Naive thymus-derived CD8-positive, alpha-beta T cell (primary cell): ENCODE measurements at places on chromosomes 12 and 14.

GRCh38 chr14:65453807-65454480 lies 41.4 kb downstream of the FUT8 start:
- no peak for DNase-seq

DNA sequence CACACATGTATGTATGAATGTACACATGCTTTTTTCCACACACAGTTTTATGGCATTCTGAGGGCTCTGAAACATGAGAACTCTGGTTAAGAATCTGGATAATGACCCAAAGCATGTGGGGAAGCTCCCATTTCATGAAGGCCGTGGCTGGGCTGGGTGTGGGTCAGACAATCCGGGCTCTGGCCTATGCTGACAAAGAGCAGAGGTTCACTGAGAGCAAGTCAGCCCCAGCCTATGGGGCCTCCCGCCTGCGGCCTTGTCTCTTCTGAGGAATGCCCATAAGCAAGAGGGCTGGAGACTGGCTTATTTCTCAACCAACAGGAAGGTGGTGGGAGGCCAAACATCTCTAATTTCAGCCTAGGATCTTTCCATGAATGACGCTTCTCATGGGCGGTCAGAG lies 8.5 kb downstream of the MYH6 start:
- no peak for DNase-seq

DNA sequence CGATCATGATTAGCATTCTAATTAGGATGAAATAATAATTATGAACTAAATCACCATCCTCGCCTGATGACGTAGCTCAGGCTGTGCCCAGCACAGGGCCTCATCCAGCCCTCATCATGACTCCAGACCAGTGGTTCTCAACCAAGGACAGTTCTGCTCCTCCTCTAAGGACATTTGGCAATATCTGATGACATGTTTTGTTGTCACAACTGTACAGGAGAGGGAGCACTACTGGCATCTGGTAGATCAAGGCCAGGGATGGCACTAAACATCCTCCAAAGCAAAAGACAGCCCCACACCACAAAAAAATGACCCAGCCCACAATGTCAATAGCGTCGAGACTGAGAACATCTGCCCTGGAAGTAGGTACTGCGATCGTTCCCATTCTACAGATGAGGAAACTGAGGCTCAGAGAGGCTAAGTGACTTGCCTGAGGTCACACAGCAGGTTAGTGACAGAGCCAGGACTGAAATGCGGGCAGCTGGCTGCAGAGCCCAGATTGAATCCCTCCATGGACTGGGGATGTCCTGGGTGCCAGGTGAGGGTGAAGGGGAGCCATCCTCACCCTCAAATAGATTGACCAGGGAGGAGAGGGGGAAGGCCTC lies 15.5 kb downstream of the TRPV4 start:
- DNase-seq: no peak

DNA sequence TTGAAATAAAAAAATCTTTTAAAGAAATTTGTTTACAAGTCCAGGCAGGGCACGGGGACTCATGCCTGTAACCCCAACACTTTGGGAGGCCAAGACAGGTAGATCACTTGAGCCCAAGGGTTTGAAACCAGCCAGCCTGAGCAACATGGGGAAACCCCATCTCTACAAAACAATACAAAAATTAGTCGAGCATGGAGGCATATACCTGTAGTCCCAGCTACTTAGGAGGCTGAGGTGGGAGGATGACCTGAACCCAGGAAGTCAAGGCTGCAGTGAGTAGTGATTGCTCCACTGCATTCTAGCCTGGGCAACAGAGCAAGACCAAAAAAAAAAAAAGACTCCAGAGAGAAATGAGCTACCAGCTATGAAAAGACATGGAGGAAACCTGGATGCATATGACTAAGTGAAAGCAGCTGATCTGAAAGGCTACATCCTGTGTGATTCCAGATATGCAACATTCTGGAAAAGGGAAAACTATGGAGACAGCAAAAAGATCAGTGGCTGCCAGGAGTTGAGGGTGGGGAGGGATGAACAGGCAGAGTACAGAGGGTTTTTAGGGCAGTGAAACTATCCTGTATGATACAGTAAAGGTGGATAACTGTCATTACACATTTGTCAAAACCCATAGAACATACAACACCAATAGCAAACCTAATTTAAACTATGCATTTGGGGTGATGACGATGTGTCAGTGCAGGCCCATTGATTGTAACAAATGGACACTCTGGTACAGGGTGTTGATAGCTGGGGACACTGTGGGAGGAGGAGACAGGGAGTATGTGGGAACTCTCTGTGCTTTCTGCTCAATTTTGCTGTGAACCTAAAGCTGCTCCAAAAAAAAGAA lies 59.9 kb downstream of the PRKAB1 start:
- DNase-seq: no peak

DNA sequence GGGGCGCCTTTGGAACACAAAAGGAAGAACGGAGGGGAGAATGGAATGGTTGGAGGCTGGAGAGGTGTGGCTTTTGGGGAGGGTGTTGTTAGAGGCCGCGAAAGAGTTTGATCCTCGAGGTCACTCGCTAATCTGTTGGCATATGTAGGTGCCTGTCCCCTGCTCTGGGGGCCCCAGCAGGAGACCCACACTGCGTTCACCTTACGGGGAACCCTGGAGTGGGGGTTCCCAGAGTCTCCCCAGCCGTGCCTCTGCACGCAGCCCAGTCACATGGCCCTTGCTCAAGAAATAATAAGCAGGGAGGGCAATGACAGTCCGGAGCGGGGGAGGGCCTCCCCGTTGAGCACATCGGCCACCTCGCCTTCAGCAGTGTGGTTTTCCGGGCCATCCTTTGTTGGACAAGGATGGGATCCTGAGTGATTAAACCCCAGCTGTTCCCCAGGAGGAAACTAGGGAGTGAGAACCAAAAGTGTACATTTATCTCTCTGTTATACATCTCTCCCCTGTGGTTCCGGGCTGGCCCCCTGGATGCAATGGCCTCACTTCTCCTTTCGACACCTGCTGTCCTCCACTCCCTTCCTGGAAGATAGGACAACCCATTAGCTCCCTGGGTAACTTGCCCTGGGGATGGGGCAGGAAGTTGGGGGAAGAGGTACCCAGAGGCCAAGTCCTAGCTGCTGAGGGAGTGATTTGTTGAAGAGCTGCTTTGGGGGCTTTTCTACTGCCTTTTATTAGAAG lies 1.3 kb downstream of the PLEKHG3 start:
- no peak for DNase-seq

DNA sequence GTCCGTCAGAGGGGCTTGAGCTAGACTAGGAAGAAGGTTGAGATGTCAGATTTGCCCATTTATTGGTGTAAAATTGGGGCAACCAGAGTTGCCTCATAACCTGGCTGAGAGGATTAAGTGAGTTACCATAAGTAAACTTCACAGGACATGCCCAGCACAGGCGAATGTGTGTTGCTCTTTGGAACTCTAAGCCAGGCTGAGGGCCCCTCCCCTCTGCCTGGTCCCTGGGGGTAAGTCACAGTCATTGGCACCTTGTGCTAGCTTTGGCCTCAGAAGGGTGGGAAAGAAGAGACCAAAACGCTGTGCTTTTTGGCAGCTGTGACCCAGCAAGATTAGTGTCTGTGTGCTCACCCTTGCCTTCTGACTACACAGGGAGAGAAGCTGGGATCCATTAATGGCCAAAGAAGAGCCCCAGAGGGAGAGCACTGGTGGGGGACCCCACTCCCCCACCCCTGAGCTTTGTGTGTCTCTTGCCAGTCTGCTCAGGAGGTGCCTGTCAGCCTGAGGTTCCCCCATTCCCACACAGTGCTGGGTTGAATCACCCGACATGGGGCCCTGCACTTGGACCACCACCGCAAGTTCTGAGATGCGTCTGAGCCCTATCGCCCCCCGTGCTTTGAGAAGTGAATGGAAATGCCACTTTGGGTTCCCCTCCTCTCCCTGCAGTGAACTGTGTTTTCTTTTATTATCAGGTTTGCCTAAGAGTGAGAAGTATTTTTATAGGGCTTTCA lies 74.1 kb downstream of the CACNA1C start:
- no peak for DNase-seq

- DNase-seq: no peak
Measured at GRCh38 chr14:99779751-99780150, 13.5 kb upstream of the EML1 start.

GRCh38 chr12:118958520-118958919 lies 22.8 kb upstream of the SRRM4 start:
- no peak for DNase-seq

DNA sequence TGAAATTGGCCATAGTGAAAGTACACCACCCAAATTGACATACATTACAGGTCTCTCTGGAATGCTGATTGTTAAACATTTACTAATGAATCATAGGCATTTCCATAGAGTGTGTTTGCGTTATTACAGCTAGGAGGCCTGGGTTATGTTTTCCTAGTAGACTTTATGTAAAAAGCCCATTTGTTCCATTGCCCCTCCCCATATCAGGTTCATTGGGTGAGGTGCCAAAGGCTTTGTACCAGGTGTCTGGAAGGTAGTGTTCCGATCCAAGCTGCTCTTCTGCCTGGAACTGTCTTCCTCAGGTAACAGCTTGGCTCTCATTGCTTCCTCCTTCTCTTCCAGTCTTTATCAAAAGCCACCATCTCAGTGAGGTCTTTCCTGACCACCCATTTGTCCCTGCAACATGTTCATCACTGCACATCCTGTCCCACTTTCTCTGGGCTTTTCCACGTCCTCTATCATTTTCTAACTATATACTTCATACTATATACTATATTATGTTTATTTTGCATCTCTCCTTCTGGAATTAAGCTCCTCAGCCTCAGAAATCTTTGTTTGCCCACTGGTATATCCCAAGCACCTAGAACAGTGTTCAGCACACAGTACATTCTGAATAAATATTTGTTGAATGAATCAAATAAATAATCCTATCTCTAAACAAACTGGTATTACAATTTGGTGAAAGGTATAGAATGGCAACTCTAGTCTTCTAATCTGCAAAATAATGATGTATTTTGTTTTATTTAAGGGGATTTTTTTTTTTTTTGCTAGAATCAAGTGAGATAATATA lies 252.3 kb downstream of the KTN1 start:
- DNase-seq: no peak

- no peak for DNase-seq
Measured at GRCh38 chr14:70884595-70885342, 22.5 kb upstream of the PCNX1 start.

GRCh38 chr14:101055106-101055662 lies 151.7 kb upstream of the RTL1 start:
- DNase-seq: no peak

DNA sequence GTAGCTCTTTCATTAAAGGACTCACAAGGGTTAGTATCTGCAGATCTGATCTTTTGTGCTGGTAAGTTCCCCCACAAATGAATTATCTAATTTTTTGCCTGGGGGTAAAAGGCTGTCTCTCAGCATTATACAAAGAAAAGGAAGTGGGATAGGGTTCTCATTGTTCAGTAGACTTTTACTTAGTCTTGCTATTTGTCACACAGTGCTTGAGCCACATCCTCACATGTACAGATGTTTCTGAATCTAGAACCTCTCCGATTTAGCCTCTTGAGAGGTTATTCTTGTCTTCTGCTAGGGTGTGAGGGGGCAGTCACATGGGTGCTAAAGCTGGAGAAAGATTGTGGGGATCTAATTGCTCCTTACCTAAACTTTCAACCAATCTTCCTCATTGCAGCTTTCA lies 93.0 kb downstream of the SLC41A2 start:
- no peak for DNase-seq

GRCh38 chr12:82930301-82930700 lies 243.6 kb downstream of the TMTC2 start:
- no peak for DNase-seq

GRCh38 chr14:78157494-78158437 lies 12.4 kb upstream of the NRXN3 start:
- DNase-seq: no peak

DNA sequence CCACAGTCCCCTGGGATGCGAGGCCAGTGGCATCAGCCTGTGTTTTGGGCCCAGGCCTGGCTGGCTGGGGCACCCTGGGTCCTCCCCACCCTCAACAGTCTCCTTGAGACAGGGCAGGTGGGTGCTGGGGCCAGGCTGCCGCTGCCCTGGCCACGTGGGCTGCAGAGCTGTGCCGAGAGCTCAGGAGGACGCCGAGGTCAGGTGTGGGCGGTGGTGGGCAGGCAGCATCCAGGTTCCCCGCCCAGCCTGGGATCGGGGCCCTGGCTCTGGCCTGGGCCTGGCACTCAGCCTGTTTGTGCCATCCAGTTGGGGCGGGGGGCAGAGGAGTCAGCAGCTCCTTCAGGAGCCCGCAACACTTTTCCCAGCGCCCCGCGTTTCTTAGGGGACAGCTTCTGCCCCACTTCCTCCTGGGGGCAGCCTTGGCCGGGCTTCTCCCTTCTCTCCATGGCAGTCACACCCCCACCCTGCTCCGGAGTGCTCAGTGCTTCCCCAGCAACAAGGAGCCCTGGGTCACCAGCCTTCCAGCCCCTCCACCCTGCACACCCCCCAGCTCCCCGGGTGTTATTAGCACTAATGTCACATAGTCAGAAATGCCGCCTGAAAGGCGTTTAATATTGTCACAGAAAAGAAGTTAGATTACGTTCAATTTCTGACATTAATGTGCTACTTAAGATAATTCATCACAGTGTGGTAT lies 30.8 kb downstream of the KIF26A start:
- no peak for DNase-seq

GRCh38 chr12:80175307-80175930 lies 76.1 kb downstream of the OTOGL start:
- no peak for DNase-seq

GRCh38 chr12:113174461-113175384 lies 10.6 kb downstream of the DDX54 start:
- peak; percentile 71 for DNase-seq

- DNase-seq: no peak
Measured at GRCh38 chr12:6836851-6837250, 3.9 kb upstream of the GNB3 start.

- no peak for DNase-seq
Measured at GRCh38 chr12:113862590-113863454, 103.3 kb downstream of the RBM19 start.

GRCh38 chr12:32644431-32644830 lies 34.7 kb upstream of the DNM1L start:
- DNase-seq: no peak

- no peak for DNase-seq
Measured at GRCh38 chr14:64266239-64266638, 27.9 kb downstream of the ESR2 start.

- no peak for DNase-seq
Measured at GRCh38 chr12:106564678-106565329, 18.0 kb upstream of the RFX4 start.

- DNase-seq: no peak
Measured at GRCh38 chr14:93895023-93895604, 32.0 kb upstream of the FAM181A start.

GRCh38 chr14:61064856-61065255 lies 83.8 kb downstream of the SLC38A6 start:
- DNase-seq: no peak

DNA sequence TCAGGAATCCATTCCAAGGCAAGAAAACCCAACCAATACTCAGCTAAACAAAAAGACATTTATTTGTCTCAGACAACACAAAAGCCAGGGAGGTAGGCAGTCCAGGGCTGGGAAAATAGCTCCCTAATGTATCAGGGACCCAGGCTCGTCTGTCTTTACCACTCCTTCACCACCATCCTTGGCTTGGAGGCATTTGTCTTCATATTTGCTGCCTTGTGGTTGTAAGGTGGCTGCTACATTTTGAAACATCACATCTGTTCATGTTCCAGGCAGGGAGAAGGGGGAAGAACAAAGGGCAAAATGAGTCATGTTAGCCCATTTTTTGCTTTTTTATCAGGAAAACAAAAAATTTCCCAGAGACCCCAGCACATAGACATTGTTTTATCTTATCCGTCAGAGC lies 44.8 kb upstream of the PCED1B start:
- DNase-seq: no peak
